RWPE2 (cell line): ENCODE measurements at places on chromosomes 5 and 9.

- DNase-seq: no peak
Observed at GRCh38 chr5:91128604-91129003, 254.5 kb downstream of the ARRDC3 start.

GRCh38 chr5:32225445-32225844, 51.3 kb upstream of the GOLPH3 start:
- no peak for DNase-seq

GRCh38 chr5:132016721-132017250, 5.3 kb upstream of the ACSL6 start:
- DNase-seq: no peak

DNA sequence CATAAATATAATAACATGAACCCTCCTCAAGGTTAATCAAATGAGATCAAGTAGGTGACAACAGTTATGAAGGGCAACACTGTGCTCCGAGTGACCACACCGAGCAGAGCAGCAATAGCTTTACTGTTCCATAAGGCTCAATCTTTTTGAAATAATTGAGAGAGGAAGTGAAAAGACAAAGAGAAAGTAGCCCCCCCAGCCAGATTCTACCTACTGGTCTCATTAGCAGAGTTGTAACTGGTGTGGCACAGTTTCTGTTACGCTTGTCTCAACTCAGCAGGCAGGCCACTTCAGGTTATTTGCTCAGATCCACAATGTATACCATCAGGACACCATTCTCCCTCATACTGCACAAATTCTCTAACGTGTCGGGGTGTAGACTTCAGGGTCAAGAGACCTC, 14.0 kb downstream of the PRUNE2 start:
- no peak for DNase-seq

DNA sequence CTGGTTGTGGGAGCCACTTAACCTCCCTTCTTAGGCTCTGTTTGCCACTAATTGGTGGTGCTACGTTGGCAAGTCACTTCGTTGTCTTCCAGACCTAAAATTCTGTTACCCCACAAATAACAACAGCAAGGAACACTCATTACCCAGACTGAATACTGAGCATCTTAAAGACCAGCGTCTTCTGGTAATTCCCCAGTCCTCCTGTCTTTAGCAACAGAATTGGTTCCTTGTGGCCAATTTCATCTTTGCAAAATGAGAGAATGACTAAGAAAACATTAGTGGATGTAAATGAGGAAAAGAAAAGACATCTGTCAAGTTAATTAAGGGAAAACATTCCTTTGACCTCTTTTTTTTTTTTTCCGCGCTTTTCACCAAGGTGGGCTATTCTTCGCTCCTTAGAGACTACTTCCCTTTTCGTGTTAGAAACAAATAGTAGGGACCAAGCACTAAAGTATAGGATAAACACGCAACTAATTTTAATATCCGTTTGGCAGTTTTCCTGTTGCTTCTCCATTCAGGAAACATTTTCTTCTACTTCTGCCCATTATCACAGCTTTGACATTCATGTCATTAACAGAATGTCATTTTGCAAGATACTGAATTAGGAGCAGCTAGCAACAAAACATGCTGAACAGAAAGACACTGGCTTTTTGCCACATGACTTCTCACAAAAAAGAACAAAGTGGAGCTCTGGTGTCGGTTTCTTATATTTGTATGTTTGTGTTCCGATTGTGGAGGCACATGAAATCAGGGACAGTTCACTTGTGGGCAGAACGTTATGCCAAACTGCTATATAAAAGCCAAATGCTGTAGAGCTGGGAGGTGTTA, 154.2 kb downstream of the CD180 start:
- no peak for DNase-seq

- DNase-seq: peak; percentile 21
Observed at GRCh38 chr5:134450374-134450773, 38.7 kb upstream of the CDKN2AIPNL start.

DNA sequence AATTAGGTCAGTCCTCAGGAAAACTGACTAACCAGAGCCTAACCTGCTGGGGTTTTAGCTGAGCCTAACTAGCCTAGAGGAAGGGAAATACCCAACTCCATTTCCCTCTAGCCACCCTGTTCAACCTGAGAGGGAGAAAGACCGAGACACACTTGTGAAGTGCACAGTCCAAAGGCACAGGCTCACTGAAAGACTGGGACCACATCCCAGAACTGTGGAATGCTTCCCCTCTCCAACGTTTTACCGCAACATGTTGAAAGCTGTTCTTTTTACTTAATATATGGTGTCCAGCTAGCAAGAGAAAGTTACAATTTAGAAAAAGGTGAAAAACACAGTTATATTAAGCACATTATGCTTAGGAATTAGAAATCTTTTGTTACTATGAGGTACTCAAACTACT, 76.8 kb upstream of the SIMC1 start:
- DNase-seq: no peak

DNA sequence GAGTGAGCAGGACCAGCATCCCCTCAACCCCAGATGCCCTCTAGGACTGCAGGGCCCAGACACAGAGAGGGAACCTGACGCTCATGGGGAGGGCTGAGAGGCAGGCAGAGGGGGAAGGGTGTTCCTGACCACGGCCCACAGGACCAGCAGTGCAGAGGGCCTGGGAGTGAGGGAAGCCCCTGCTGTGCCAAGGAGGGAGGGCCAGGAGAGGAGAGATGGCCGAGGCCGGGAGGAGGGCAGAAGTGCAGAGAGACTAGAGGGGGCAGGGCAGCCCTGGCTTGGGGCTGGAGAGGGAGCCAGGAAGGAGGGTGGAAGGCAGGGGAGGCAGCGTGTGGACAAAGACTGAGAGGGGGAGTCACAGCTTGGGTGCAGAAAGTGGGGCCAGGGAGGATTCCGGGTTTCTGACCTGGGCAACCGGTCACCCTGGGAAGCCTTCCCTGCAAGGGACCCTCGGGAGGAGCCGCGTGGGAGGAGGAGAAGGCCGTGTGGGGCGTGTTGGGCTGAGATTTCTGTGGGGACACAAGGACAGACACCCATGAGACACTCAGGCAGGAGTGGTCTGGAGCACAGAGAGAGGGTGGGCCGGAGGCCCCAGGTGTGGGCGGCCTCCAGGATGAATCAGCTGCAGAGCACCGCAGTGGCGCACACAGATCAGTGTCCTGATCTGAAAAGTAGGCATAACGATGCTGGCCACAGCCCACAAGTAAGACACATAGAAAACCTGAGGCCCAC, 117.5 kb downstream of the ADAMTS2 start:
- DNase-seq: peak; percentile 52

GRCh38 chr9:115300116-115300515, 182.2 kb upstream of the TNC start:
- no peak for DNase-seq

DNA sequence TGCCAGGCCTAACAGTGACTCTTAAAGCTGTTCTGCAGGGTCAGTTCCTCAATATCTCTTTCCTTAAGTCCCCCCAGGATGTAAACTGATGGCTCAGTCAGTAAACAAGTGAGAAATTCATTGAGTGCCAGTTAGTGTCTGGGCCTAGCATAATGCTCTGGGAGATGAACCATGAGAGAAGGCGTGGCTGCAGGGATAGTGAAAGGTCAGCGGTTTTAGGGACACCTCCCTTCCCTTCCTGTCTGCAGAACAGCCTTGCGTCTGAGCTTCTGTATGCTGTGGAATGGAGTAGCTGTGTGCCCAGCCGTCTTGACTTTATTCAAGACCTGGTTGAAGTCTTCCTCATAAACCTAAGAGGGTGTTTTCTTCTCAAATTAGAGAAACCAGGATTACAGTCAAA, 46.7 kb upstream of the DMRT3 start:
- DNase-seq: no peak

- no peak for DNase-seq
Observed at GRCh38 chr5:111254613-111255012, 30.4 kb downstream of the CAMK4 start.

GRCh38 chr5:81856948-81857928, 106.3 kb upstream of the SSBP2 start:
- DNase-seq: no peak

- DNase-seq: no peak
Observed at GRCh38 chr5:143812085-143812705, at the start of gene HMHB1. TSS of gene HMHB1 (plus strand) at chr5:143812161.
